ENCODE measurements at places on chromosomes 3 and 15.

DNA sequence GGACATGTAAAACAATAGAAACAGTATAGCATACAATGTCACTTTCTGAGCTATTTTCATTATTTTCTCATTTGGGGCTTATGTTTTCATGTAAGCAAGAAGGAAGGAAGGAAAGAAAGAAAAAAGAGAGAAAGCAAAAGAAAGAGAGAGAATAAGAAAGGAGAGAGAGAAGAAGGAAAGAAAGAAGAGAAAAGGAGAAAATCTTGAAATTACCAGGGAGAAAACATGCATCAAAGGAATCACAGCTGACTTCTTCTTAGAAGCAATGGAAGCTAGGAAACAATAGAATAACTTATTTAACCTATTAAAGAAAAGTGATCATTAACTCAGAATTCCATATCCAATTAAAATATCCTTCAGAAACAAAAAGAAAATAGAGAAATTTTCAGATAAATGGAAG is 471.5 kb downstream of the OCA2 start:
- DNase-seq, result no peak

DNA sequence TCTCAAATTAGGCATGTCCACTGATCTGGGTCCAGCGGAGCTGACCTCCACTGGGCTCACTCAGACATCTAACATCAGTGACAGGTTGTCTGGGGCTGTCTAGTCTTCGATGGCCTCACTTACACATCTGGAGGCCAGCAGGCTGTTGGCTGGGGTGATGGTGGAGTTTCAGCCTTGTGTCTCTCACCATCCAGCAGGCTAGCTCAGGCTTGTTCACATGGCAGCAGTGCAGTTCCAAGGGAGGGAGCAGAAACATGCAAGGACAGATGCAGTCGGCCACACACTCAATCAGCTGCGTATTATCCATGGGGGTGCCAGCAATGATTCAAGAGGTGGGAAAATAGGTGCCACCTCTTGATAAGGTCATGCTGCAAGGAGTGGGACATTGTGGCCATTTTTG is 292.5 kb downstream of the SHQ1 start:
- no peak for DNase-seq

GRCh38 chr15:71120428-71120944 is 5.2 kb downstream of the THSD4 start:
- DNase-seq, result no peak

DNA sequence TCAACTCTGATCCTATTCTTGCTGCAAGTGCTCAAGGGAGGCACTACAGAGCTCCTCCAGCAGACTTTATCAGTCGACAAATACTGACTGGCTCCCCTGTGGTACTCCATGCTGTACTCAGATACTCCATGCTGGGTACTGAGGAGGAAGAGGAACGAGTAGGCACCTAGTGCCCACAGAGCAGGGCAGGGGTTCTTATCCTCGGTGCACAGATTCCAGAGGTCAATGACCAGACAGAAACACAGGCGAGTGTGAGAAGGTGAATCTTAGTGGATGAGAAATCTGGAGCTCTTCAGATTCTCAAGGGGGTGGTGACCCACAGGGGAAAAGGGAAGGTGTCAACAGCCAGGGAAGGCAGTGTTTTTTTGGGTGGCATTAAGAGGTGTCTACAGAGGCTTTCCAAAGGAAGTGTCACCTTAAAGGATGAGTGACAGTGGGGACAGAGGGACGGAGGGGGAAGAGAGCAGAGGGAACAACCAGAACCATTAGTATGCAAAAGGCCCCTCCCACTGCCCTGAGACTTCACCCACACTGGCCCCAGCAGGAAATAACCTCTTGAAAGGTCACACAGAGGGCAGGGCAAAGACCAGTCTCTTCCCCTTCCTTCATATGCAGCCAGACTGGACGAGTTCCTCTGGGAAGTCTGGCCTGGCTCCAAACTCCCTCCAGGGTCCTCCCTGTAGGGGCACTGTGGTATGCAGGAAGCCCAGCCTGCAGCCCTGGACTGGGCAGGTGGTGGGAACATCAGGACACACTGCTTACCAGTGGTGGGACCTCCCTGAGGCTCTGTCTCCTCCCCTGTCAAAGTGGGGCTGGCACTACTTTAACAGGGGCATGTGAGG is 27.5 kb downstream of the CCDC12 start:
- peak; percentile 89 for DNase-seq

DNA sequence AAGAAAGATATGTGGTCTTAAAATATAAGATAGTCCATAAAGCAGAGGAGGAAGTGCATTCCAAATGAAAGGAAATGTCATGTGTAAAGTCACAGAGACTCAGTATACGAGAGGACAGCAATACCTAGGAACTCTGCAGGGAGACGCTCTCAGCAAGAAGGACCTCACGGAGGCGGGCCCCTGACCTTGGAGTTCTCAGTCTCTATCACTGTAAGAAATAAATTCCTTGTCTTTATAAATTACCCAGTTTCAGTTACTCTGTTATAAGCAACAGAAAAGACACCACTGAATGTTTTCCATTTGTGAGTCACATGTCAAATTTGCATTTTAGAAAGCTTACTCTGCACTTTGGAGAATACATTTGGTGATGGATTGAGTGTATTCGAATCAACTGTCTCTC is 140.6 kb downstream of the GBE1 start:
- no peak for DNase-seq

DNA sequence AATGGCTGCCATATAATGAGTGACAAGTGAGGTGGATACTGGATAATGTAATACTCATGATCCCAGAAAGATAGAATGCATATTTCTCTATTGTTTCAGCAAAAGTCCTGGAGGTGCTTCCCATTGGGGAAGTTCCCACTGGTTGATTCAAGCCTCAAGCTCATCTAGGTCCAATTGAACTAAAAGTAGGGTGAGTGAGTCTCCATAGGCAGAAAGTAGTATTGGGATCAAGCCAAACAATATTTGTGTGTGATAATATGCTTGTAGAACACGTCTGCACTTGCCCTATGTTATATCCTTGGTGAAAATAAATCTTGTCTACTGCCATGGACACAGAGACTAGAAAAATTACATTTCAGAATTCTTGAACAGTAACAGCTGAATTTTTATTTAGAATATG is 14.8 kb upstream of the ZBTB20 start:
- DNase-seq, result no peak

GRCh38 chr3:134978658-134979057 is 183.6 kb downstream of the EPHB1 start:
- no peak for DNase-seq

DNA sequence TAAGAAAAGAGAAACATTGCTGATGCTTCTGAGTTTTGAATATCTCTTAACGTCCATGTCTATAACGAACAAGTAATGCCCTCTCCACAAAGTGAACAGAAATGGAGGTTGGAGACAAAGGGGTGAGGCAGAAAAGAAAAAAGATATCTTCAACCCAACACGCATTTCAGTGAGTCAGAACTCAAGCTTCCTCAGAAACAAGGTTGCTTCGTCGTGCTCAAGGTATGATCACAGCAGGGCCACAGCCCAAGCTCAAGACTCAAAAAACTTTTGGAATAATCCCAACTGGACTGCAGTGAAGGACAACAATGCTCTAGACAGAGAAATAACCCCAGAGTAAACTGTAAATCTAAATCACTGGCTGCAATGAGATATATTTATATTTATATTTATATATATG is 18.9 kb downstream of the WNT5A start:
- DNase-seq, result no peak
